ENCODE measurements at places on chromosomes 7 and 10. TPM values are rescaled to one million over a fixed set of nuclear protein-coding genes. Genes with fewer than 3 reads are reported as not detected.

DNA sequence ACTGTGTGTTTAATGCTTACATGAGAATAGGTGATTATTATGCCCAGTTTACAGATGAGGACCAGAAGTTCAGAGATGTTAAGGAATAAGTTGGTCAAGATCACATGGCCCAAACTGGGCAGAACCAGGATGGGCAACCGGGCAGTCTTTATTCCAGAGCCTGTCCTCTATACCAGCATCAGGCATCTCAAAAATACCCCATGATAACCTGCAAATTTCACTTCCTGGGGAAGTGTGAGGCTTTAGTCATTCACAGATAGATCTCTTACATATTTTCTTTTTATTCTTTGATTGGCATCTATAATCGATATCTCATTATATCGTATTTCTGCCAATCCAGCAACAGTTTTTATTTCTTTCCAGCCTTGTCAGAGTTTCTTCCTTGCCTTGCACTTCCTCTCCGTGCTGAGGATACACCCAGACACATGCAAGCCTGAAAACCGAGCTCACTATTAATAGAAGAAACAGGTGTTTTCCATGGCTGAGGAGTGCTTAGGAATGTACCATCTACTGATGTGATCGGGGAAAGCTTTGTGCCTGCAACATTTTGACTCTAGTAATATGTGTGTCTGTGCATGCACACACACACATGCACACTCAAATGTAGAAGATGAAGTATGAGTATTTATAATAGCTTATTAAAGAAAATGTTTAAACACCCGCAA, 82.4 kb downstream of the CREM start:
- DNase-seq: no peak
- H3K4me3 ChIP-seq: no peak overlapping the region
- no peak overlapping the region for H3K27ac ChIP-seq
- no peaks in the 10 kb centered on the region for H3K36me3 ChIP-seq
- H3K4me1 ChIP-seq: no peaks in the 10 kb centered on the region
- H3K27me3 ChIP-seq: no peaks in the 10 kb centered on the region

DNA sequence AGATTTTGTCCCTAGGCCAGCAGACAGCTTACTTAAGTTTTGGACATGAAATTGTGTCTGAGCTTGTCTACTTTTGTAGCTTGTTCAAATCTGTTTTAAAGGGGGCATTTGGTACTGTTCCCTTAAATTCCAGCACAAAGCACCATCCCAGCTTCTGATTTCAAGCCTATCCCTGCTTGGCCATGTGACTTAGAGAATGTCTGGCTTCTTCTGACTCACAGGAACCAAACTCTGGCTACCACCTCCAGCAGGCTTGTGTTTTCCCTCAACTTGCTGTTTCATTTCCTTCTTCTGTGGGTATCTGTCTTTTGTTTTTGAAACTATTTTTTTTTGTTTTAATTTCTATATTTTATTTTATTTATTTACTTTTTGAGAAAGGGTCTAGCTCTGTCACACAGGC, 97.9 kb upstream of the FZD8 start:
- no peak overlapping the region for H3K27ac ChIP-seq
- H3K36me3 ChIP-seq: no peaks in the 10 kb centered on the region
- H3K4me1 ChIP-seq: no peaks in the 10 kb centered on the region
- no peaks in the 10 kb centered on the region for H3K27me3 ChIP-seq

DNA sequence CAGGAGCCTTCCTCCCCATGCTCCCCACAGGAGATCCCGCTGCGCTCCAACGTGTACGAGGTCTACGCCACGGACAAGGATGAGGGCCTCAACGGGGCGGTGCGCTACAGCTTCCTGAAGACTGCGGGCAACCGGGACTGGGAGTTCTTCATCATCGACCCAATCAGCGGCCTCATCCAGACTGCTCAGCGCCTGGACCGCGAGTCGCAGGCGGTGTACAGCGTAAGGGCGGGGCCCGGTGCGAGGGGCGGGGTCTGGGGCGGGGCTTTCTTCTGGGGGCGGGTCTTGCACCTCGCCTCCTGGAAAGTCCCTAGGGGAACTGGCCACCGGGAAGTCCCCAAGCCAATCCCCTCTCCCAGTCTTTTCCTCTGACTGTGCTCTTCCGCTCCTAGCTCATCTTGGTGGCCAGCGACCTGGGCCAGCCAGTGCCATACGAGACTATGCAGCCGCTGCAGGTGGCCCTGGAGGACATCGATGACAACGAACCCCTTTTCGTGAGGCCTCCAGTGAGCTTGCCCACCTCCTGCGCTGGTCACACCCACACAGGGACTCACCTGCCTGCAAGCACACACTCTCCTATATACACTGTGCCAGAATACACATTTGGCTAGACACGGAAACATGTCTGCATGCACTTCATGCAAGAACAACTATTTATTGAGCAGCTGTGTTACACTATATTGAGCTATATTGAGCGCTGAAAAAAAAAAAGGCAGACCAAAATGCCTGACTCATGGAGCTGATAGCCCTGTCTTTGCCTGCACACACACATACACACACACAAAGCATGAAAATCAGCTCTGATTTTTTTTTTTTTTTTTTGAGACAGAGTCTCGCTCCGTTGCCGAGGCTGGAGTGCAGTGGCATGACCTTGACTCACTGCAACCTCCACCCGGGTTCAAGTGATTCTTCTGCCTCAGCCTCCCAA, 32.7 kb upstream of the VSIR start:
- no peak overlapping the region for H3K27ac ChIP-seq
- DNase-seq: peak; percentile 83
- H3K4me1 ChIP-seq: no peaks in the 10 kb centered on the region
- no peaks in the 10 kb centered on the region for H3K36me3 ChIP-seq
- H3K27me3 ChIP-seq: peaks cover 17% of the 10 kb centered on the region

DNA sequence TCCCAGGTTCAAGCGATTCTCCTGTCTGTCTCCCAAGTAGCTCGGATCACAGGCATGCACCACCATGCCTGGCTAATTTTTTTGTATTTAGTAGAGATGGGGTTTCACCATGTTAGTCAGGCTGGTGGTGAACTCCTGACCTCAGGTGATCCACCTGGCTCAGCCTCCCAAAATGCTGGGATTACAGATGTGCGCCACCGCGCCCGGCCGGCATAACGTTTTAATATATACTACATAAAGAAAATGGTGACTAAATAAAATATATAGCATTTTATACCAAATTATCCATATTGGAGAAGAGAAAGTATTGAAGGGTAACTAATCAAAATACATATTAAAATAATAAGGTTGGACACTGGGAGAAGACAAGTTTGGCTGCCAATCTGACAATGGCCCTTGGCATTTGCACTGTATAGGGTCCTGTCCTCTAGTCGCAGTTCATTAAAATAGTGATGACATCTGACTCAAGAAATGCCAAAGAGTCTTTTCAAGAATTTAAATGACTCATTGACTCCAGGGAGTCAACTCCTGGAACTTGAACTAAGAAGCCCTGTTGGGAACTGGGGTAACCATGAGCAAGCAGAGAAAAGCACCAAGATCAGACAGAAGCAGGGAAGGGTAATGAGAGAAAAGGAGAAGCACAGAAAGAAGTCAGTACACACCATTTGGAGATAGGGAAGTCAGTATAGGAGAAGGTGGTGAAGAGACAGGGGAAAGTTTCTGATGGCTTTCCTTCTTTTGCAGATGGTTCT, 91.1 kb downstream of the CH25H start:
- DNase-seq: peak; percentile 87
- H3K27me3 ChIP-seq: no peaks in the 10 kb centered on the region

- no peaks in the 10 kb centered on the region for H3K27me3 ChIP-seq
- no peaks in the 10 kb centered on the region for H3K36me3 ChIP-seq
- peak; percentile 93 for DNase-seq
- H3K27ac ChIP-seq: peak overlapping the region; percentile 92
Measured at GRCh38 chr10:119250641-119251314, 43.4 kb downstream of the GRK5 start.

DNA sequence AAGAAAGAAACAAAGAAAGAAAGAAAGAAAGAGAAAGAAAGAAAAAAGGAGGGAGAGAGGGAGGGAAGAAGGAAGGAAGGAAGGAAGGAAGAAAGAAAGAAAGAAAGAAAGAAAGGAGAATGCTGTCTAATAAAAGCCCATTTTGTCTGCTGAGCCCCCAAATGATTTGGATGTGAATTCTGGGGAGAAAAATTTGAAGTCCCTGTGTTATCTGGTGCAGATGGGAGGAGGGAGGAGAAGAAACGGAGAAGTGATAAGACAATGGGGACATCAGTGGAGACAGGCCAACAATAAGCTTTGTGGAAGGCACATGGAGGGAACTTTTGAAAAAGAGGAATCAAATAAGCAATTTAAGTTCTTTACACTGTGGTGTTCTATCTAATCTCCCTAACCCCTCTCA, 24.6 kb upstream of the TMEM273 start:
- no peak for DNase-seq
- no peaks in the 10 kb centered on the region for H3K4me1 ChIP-seq
- no peaks in the 10 kb centered on the region for H3K36me3 ChIP-seq
- H3K27me3 ChIP-seq: peaks cover 21% of the 10 kb centered on the region
- no peak overlapping the region for H3K27ac ChIP-seq
- no peak overlapping the region for H3K4me3 ChIP-seq

DNA sequence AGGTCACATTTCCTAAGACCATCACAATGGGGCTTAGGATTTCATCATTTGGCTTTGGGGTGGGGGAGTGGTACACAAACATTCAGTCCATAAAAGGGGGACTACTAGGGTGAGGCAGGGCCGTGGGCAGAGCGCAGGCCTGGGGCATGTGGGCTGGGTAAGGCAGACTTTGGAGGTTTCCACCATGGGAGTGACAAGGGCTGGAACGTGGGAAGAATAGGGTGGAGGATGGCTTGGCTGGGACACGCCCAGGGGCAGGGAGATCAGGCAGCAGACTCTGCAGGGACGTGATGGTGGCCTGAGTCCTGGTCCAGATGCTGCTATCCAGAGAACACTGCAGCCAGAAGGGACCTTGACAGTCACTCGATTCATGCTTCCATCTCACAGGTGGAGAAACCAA, 24.7 kb upstream of the CRHR2 start:
- H3K36me3 ChIP-seq: no peaks in the 10 kb centered on the region
- H3K27ac ChIP-seq: no peak overlapping the region
- H3K4me3 ChIP-seq: no peak overlapping the region
- no peaks in the 10 kb centered on the region for H3K4me1 ChIP-seq
- H3K27me3 ChIP-seq: peaks cover 17% of the 10 kb centered on the region

SLC12A9 gene
- 19.5 TPM for total RNA-seq

VCL gene
- 201 TPM for total RNA-seq

WEE2 gene
- total RNA-seq: not detected

PDSS1 gene
- total RNA-seq: 1.8 TPM

FGFR2 gene
- total RNA-seq: 13.8 TPM

KCNIP2 gene
- total RNA-seq: 1.4 TPM
